Stimulated activated naive CD4-positive, alpha-beta T cell treated with Interleukin-2 at 50 U/mL for 16 hours (primary cell): ENCODE measurements at places on chromosomes 1 and 21.

GRCh38 chr1:183498342-183498991, 26.2 kb downstream of the SMG7 start:
- DNase-seq, result no peak

GRCh38 chr1:243917177-243917862, 67.3 kb upstream of the AKT3 start:
- DNase-seq, result peak; percentile 8

DNA sequence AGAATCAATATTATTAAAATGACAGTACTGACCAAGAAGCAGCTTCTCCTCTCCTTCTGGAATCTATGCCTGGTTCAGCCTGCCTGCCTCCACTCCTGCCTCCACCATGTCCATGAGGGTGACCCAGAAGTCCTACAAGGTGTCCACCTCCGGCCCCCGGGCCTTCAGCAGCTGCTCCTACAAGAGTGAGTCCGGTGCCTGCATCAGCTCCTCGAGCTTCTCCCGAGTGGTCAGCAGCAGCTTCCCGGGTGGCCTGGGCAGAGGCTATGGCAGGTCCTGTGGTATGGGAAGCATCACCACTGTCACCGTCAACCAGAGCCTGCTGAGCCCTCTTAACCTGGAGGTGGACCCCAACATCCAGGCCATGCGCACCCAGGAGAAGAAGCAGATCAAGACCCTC, 822.4 kb upstream of the NEGR1 start:
- no peak for DNase-seq

DNA sequence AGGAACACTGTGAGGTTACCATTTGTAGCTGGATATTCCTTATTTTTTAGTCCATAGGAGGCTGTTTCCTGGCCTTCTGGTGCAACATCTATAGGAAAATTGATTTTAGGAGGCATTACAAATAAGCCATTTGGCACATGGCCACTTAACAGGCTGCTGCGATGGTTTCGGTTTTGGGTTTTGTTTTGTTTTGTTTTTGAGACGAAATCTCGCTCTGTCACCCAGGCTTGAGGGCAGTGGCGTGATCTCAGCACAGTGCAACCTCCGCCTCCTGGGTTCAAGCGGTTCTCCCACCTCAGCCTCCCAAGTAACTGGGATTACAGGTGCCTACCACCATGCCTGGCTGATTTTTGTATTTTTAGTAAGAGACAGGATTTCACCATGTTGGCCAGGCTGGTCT, 20.1 kb upstream of the LRRC8D start:
- no peak for DNase-seq

DNA sequence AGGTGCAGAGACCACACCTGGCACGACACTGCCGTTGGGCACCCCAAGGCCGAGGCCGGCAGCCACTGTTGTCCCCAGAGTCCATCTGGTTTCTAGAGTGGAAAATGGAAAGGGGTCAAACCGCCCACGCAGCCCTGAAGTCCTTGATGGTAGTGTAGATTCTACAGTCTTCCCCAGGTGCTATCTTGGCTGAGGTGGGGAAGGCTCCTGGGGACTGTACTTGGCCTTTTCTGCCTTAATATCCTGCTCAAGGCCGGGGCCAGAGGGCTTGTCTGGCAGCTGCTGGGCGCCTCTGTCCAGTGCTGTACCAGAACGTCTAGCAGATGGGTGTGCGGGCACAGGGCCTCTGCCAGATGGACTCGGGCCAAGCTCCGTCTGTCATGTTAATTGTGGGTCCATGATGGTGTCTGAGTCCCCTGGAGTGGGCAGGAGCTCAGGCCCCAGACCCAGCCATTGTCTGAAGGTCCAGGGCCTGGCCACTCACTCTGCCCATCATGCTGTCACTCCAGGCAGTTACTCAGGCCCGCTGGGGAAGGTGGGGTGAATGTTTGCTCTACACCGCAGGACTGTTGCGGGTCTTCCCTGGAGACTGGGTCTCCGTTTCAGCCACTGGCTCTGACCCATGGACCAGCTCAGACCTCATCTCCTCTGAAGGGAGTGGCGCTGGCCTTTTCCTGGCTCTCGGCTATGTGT, 161.9 kb upstream of the COL6A1 start:
- no peak for DNase-seq

DNA sequence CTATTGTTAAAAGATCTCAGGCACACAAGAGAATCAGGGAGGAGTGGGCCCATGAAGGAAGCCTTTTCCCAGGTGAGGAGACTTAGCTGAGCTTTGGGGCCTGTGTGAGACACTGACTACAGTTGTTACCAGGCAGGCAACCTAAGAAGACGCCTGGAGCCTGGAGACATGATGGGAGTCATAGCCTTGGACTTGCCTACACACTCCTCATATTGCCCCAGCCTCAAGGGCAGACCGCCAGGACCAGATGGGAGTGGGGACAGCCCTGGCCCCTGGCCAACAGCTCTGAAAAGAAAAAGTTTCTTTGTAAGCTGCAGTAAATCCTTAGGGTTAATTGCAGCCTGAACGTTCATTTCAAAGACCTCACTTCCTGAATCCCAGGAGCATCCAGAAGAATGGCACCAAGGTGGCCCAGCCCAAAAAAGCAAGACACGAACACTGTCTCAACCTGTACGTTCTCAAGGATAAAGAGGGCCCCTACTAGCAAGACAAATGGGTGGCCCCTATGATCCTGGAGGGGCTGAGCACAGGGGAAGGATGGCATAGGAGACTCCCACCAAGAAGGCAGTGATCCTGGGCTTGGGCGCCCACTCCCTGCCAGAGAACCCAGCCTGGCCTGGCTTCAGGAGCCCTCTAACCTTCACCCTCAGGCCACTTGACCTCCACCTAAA, 33.2 kb upstream of the BTG2 start:
- DNase-seq, result no peak

- DNase-seq, result no peak
Observed at GRCh38 chr1:199608414-199608813, 419.1 kb upstream of the NR5A2 start.

GRCh38 chr1:217389895-217390294, 241.0 kb downstream of the GPATCH2 start:
- DNase-seq, result no peak

- DNase-seq, result no peak
Observed at GRCh38 chr1:94045465-94046056, 75.4 kb downstream of the ABCA4 start.

DNA sequence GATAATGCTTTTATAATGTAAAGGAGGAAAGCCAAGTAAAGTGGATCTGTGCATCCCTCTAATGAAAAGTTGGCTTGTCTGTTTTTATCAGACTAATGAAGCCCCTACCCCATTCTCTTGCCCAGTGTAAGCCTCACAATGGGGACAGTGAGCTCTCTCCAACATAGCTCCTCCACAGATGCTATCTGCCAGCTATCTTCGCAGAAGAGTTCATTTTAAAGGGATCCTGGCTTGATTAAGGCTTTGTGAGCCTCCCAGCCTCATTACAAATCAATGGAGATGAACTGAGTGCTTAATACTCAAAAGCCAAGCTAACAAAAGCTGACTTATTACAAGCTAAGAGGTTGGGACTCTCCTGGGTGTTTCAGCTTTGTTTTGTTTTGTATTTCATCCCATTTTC, 514.7 kb downstream of the NUF2 start:
- DNase-seq, result no peak

GRCh38 chr1:66375125-66375524, 158.8 kb upstream of the SGIP1 start:
- no peak for DNase-seq

- no peak for DNase-seq
Observed at GRCh38 chr1:173134800-173135199, 72.3 kb downstream of the TNFSF4 start.

DNA sequence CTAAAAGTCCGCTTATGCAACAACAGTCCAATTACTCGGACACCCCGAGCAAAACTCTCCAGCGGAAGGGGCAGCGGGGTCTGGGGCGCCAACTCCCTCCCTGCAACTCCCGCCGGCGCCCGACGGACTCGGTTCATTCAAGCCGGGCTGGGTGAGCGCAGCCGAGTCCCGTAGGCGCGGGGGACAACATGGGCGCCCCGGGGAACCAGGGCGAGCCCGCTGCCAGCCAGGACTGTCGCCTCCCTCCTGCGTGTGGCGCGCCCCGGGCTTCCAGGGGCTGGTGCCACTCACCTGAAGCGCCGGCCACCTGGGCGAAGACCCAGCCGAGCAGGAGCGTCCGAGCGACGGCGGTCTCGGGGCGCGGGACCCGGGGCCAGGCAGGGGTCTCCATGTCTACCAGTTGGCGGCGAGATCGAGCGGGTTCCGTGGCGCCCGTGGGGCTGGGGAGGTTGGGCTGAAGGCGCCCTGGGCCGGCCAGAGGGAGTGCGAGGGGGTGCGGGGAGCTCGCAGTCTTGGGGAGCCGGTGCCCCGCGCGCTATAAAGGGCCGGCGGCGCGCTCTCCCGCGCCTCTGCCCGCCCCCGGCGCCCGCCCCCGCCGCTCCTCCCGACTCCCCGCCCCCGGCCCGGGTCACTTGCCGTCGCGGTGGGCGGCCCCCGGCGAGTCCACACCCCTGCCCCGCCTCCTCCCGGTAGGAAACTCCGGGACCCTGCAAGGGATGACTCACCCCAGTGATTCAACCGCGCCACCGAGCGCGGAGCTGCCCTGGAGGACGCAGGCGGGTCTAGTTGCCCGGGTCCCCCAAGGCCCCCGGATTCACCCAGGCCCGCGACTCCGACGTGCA, at the start of gene F3:
F3 (minus strand) TSS at position 514 of the 842 bp plus-strand sequence; CDS start at position 391, 123 bp downstream.
- peak; percentile 62 for DNase-seq

DNA sequence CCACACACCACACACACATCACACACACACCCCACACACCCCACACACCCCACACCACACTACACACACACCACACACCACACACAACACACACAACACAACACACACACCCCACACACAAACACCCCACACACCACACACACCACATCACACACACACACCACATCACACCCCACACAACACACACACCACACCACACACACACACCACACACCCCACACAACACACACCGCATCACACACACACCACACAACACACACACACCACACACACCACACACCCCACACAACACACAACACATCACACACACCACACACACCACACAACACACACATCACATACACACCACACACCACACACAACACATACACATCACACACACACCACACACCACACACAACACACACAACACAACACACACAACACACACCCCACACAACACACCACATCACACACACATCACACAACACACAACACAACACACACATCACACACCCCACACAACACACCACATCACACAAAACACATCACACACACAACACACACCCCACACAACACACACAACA, 2.4 kb downstream of the LYPD8 start:
- no peak for DNase-seq

- DNase-seq, result no peak
Observed at GRCh38 chr1:23216771-23217420, 406 bp downstream of the HTR1D start.

DNA sequence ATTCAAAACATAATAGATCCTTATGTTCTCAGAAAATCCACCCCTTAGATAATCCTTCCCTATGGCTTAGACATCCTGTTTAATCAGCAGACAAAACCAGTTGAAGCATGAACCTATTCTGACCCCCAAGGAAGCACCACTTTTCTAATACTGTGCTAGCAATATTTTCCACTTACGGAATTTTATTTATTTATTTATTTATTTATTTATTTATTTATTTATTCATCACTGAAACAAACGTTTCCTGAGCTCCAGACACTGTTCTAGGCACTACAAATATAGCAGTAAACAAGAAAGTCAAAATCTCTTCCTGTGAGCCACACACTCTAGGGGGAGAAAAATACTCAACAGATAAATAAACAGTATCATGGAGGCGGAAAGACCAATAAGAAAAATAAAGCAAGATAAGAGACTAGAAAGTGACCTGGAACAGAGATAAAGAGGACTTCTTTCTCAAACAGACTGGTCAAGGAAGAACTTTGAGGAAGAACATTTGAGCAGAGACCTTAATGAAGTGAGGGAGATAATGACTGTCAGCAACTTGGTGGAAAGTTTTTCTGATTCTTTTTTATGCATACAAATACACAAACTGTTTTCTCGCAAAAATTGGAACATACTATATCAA, 145.5 kb upstream of the POGK start:
- DNase-seq, result no peak

GRCh38 chr1:166153525-166154314, 13.1 kb downstream of the FAM78B start:
- no peak for DNase-seq

- DNase-seq, result peak; percentile 46
Observed at GRCh38 chr1:983798-984475, 2.0 kb upstream of the PERM1 start.

GRCh38 chr1:90114521-90115141, 119.7 kb downstream of the ZNF326 start:
- DNase-seq, result no peak

DNA sequence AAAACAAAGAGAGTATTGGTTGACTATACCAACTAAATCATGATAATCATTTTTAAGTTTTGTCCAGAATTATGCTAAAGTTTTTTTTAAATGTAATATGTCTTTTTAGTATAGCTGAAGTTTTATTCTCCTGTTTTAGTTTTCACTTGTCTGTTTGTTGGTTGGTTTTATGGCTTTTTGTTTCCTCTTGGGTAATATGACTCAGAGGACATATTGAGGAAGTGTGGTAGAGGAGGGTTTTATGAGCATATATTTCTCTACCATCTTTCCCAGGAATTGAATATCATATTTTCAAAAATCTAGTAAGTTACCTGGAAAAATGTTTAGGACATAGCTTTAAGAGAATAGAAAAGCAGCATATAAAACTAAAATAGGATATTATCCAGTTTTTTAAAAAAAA, 68.6 kb upstream of the MCOLN3 start:
- DNase-seq, result no peak

DNA sequence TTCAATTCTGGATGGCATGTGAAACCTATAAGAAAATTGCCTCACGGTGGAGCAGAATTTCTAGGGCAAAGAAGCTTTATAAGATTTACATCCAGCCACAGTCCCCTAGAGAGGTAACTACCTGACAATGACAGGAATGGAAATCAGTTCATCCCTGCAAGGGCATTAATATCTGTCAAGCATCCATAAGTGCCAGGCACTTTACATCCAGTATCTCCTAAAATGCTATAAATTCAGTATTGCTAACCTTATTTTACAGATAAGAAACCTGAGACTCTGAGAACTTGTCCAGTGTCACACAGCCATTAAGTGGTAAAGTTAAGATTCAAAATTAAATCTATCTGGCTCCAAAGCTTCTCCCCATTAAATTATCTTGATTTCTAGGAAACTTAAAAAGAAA, 22.3 kb downstream of the RGS13 start:
- DNase-seq, result no peak

GRCh38 chr1:1124786-1125642, 9.1 kb upstream of the C1orf159 start:
- DNase-seq, result no peak

DNA sequence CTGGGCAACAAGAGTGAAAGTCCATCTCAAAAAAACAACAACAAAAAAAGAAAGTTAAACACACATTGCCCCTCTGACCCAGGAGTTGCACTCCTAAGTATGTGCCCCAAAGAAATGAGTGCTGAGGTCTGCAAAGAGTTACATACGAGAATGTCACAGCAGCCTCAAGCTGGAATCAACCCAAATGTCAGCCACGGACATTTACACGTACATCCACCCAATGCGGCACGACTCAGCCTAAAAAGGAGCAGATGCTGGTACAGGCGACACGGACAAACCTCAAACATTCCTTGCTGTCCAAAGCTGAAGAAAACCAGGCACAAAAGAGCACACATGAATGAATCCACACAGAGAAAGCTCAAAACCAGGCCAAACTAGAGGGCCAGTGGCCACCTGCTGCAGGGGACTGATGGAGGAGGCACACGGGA, 46.8 kb upstream of the ECE1 start:
- no peak for DNase-seq

- DNase-seq, result no peak
Observed at GRCh38 chr1:32749771-32750170, 47.2 kb upstream of the SYNC start.
